Activated gamma-delta T cell treated with anti-CD3 and anti-CD28 coated beads, Interleukin-2, amount 50 U/mL, for 16 hours (primary cell): ENCODE measurements at places on chromosomes 5 and 9.

DNA sequence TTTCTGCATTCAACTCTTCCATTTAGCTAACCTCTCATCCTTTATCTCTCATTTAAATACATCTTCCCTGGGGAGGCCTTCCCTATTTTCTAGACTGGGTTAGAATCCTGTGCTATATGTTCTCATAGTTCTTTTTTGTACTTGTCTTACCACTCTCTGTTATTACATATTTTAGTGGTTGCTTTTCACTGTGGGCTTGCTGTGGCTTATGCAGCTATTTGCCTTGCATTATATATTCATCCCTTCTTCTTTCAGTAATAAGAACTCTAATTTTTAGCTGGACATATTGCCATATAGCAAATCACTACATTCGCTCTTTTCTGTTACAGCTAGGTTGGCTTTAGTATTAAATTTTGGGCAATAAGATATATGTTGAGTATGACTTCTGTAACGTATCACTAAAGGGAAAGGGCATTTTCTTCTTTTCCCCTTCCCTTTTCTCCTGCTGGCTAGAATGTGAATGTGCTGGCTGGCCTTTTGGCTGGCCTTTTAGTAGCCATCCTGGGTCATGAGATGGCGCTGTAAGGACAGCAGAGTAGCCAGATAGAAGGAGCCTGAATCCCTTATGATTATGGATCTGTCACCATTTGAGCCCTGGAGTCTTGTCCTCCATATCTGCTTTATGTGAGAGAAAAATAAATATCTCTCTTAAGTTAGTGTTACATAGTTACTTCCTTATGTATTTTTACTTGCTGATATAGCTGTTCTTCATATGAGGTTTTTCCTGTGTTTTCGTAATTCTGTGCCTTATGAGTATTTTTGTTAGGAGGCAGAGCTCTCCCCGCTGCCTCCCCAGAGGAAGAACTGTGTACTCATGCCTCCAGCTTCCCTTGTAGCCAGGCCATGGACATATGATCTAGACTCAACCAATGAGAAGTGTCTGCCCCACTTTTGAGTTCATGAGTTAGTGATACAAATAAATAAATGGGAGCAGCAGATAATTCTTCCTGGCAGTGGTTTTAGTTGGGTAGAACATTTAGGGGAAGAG lies 65.8 kb downstream of the NDUFAF2 start:
- DNase-seq, result no peak

DNA sequence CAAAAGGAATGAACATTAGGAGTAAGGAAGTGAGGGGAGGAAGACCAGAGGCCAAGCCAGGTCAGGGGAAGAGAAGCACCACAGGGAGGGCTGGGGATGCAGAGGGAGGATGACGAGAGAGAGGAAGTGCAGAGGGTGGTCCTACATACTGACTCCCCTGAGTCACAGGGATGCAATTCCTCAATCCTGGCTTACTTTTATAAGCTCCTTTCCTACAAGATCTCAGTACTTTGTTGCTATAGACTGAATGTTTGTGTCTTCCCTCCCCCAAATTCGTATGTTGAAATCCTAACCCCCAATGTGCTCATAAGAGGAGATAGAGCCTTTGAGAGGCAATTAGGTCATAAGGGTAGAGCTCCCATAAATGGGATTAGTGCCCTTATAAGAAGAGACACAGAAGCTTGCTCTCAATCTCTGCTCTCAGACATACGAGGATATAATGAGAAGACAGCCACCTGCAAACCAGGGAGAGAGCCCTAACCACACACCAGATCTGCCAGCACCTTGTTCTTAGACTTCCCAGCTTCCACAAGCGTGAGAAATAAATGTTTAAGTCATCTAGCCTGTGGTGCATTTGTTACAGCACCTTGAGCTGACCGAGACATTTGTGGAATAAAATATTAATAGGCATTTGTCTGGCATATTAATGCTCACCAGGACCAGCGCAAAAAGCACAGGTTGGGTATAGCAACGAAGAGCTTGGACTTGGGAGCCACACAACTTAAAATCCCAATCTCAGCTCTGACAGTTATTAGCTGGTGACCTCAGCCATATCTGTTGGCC lies 33.4 kb downstream of the GCNT4 start:
- no peak for DNase-seq

- no peak for DNase-seq
Measured at GRCh38 chr5:127602481-127602880, 46.4 kb upstream of the CTXN3 start.

DNA sequence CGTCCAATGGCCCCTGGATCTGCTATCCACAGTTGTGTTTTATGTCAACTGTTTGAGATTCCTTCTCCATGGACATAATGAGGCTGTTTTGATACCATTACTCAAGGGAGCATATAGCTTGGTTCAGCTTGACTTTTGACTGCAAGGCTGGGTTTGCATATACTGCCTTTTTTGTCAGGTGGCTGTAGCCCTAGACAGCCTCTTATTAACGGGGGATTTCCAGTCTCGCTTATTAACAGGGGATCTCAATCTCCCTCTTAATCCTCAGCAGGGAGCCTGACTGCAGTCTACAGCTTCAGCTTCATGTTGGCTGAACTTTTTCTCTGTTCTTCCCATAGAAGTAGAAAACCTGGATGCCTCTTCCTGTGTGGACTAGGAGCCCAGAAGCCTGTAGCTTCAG lies 73.7 kb upstream of the TNC start:
- DNase-seq, result no peak

GRCh38 chr9:87840134-87840533 lies 42.5 kb upstream of the SPATA31E1 start:
- DNase-seq, result no peak

DNA sequence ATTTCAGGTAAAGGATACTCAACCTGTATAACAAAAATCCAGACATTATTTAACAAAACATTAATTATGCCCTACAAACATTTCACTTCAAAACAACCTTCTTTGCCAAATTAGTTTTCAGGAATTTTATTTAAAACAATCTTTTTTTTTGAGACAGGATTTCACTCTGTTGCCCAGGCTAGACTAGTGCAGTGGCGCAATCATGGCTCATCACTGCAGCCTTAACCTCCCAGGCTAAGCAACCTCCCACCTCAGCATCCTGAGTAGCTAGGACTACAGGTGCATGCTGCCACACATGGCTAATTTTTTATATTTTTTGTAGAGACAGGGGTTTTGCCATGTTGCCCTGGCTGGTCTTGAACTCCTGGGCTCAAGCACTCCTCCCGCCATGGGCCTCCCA lies 3.9 kb downstream of the FNIP1 start:
- no peak for DNase-seq

DNA sequence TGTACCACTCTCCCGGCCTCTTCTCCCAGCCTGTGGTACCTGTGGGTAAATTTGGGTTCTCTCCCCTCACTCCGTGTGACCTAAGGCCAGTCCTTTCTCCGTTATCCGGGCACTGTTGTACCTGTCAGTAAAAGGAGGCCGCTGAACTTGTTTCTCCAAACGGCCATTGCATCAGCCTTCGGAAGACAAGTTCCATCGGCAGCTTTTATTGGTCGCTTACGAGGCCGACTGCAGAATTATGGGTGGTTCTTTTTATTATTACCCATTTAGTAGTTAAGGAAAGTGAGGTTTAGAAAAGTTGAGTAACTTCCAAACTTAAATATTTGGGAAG lies 558 bp downstream of the GRPEL2 start:
- no peak for DNase-seq

- DNase-seq, result no peak
Measured at GRCh38 chr5:131997727-131998117, 13.7 kb downstream of the ACSL6 start.

- no peak for DNase-seq
Measured at GRCh38 chr5:14109041-14109747, 33.9 kb upstream of the TRIO start.

- DNase-seq, result no peak
Measured at GRCh38 chr9:14315875-14316601, 2.1 kb upstream of the NFIB start.

DNA sequence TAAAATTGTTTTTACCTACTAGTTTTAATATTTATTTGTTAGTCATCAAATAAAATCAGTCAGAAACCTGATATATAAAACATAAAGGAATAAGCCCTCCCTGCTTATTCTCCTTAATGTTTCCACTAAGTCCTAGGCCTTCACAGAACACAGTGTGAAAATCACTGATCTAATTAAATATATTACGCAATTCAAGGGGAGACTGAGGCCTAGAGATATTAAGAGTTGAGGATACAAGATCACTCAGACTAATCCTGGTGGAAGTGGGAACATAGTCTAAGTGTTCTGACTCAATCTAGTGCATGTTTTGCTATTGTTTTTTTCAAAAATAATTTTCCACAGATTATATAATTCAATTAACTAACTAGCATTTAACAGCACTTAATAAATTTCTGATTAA lies 401.1 kb downstream of the SLCO4C1 start:
- no peak for DNase-seq

DNA sequence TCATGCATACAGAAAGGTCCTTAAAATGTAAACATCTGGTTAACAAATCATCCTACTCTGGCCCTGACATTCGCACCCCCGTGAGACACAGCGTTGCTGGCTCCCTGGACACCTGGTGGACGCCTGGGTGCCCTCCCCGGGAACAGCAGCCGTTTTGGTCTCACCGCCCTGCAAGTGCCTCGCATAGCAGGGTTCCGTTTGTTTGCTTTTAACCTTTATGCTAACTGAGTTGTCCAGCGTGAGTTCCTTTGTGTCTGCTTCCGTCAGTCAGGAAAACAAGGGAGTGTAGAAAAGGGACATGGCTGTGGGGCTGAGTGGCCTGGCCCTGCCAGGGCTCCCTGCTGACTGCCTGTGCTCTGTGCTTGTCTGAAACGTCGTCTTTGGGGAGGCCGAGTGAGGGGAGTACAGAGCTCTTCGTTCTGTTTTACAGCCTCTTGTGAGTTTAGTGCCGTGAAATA lies 91.8 kb upstream of the CACNA1B start:
- no peak for DNase-seq

DNA sequence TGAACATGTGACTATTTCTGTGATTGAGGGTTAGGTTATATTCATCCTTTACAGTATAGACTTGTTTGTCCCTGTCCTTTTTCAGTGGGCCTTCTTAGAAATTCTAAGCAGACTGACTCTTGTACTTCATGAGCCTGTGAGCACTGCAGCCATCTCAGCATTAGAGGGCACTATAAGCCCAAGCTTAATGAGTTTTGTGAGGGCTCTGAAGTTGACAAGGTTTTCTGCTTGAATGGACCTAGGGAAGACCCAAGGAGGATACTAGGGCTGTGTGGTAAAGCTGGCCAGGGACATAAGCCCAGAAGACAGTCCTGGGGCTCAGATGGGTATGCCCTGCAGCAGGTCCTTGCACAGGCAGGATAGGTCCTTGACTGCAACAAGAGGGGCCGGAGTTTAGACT lies 126.5 kb downstream of the MRPS30 start:
- DNase-seq, result no peak

GRCh38 chr5:159642379-159642778 lies 273.9 kb upstream of the ADRA1B start:
- DNase-seq, result no peak

DNA sequence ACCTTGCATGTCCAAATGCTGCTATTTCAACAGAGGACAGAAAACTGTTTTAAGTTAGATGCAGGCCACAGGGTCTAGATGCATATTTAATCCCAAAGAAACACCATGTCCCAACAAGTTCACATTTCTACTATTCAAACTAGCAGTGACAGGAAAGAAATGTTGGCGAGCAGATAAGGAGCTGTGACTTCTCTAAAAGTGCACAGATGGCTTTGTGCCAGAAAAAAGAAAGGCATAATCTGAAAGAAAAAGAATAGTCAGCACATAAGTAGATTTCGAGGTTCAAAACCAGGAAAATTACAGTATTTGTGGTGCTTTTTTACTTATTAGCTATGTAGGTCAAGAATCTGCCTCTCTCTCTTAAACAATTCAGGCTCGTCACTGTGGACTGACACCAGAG lies 178.3 kb downstream of the DNAH5 start:
- DNase-seq, result no peak

DNA sequence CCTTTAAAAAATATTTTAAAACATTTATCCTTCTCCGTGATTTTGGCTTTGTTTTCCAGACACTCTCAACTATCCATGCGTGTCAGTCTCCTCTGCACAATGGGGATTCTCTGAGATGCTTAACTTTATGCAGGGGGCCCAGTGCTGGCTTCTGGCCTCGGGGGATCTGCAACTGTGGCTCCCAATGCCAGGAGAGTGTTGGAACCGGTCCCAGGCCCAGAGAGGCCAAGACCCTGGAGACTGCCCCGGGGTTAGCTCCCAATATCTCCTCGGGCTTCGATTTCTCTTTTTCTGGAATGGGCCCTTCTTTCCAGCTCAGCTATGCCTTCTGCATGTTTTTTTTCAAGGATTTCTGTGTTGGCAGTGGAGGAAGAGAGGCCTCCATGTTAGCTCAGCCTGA lies 20.1 kb upstream of the SARDH start:
- no peak for DNase-seq

DNA sequence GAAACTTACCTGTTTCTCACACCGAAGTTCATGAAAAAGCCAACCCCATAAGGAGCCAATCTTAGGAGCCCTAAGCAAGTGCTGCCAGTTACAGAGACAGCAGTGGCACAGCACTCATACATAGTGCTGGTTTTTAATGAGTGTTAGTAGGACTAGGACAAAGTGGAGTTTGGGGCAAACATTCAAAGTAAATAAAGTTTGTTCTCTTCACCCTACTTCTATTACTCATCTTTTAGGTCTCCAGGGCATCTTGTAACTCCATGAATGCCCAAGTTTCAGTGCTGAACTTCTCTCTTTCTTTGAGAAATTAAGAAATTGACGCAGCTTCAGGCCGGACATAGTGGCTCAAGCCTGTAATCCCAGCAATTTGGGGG lies 584.7 kb downstream of the EBF1 start:
- no peak for DNase-seq

DNA sequence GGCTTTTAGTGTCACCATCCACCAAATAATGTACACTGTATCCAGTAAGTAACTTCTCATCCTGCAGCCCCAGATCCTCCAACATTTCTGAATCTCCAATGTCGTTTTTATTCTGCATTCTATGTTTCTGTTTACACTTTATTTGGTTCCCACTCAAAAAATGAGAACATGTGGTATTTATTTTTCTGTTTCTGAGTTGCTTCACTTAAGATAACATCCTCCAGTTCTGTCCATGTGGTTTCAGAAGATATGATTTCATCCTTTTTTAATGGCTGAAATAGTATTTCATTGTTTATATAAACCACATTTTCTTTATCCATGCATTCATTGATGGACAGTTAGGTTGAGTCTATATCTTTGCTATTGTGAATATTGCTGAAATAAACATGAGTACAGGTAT lies 677.3 kb upstream of the FTMT start:
- no peak for DNase-seq

DNA sequence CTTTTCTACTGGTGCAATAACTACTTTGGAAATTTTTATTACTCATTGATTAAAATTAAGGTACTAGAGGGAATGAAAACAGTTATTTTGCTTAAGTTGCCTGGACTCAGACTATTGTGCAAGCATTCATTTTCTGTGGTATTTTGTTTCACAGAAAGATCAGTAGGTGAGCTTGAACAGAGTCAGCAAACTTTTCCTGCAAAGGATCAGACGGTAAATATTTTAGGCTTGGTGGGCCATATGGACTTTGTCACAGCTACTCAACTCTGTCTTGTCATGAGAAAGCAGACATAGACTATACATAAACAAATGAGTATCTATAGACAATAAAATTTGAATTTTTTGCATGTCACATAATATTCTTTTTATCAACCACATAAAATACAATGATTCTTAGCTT lies 1036.4 kb downstream of the NR2F1-AS1 start:
- no peak for DNase-seq
